CD4-positive, alpha-beta T cell treated with Interleukin-15 for 1 hour (primary cell): ENCODE measurements at places on chromosomes 2 and 18.

- no peak for DNase-seq
Observed at GRCh38 chr18:74252039-74252395, 39.7 kb downstream of the CYB5A start.

GRCh38 chr18:56076723-56077122 lies 488.7 kb upstream of the TCF4 start:
- no peak for DNase-seq

GRCh38 chr18:3727274-3727673 lies 277.3 kb downstream of the TGIF1 start:
- DNase-seq = no peak

GRCh38 chr2:5561006-5561405 lies 131.2 kb upstream of the SOX11 start:
- DNase-seq = no peak

- DNase-seq = no peak
Observed at GRCh38 chr2:43326101-43326825, 99.9 kb upstream of the ZFP36L2 start.

GRCh38 chr2:166091439-166091838 lies 36.4 kb downstream of the SCN1A start:
- no peak for DNase-seq

GRCh38 chr2:33500177-33500576 lies 23.7 kb downstream of the RASGRP3 start:
- DNase-seq = no peak

- no peak for DNase-seq
Observed at GRCh38 chr2:52510432-52510831, 1257.2 kb upstream of the CHAC2 start.

DNA sequence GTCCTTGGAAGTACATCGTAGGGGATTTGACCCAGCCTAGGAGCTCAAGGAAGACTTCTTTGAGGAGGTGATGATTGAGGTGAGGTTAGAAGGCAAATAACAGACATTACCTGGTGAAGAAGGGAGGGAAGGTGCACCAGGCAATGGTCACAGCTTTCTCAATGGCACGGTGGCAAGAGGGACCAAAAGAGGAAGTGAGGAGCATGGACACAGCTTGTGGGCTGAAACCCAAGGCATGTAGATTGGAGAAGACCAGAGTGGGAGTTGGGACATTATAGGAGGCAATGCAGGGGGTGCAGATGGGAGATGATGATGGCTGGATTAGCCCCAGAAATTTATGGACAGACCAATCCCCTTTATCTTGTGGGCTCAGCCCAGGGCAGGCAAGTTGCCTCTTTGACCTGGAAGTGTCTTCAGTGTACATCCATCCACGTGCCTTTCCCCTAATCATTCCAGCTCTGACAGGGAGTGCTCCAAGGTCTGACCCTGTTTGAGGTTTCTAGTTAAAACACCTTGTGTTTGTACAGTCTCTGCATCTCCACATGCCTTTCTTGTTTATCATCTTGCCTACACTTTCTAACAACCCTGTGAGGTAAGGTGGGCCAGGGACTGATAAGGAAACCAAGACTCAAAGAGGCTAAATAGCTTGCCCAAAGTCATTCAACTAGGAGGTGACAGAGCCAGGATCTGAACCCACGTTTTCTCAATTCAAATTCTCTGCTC lies 59.1 kb downstream of the NRP2 start:
- no peak for DNase-seq

DNA sequence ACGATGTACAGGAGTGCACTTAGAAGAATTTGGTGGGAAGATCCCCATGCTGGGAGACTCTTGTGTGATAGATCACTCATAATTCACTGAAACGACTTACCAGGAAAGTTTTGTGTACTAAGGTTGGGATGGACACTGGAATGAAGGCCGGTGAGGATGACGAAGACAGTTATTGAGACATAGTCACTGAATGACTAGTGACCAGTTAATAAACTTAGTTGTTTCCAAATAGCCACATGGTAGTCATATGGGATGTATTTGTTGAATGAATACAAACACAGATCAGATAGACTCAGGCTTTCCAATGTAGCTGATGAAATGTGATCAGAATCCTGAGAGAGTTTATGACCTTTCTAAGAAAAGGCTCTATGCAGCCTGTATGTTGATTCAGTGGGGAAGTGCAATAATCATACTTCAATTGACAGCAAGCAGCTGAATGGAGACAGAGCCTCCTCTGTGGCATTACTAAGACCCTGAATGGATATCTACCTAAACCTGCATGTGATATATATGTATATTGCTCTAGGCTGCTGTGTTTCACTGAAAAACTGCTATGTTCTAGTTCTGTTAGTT lies 20.4 kb downstream of the GDF7 start:
- DNase-seq = no peak

DNA sequence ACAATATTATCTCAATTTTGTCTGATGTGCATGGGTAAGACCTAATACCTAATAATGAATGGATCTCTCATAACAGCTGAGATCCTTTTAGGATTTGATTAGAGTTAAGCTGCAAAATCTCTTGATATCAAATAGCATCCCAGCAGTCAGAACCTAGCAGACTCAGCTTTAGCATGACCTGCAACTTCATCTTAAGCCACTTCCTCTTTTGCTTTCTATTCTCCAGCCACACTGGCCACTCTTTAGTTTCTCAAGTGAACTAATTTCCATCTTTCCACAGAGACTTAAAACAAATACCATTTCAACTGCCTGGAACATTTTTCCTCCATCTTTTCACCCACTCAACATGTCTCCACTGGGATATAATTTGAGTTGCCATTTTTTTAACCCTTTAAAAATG lies 1251.6 kb upstream of the ZEB2 start:
- DNase-seq = no peak

GRCh38 chr2:101306410-101306809 lies 2.1 kb downstream of the RNF149 start:
- DNase-seq = no peak

DNA sequence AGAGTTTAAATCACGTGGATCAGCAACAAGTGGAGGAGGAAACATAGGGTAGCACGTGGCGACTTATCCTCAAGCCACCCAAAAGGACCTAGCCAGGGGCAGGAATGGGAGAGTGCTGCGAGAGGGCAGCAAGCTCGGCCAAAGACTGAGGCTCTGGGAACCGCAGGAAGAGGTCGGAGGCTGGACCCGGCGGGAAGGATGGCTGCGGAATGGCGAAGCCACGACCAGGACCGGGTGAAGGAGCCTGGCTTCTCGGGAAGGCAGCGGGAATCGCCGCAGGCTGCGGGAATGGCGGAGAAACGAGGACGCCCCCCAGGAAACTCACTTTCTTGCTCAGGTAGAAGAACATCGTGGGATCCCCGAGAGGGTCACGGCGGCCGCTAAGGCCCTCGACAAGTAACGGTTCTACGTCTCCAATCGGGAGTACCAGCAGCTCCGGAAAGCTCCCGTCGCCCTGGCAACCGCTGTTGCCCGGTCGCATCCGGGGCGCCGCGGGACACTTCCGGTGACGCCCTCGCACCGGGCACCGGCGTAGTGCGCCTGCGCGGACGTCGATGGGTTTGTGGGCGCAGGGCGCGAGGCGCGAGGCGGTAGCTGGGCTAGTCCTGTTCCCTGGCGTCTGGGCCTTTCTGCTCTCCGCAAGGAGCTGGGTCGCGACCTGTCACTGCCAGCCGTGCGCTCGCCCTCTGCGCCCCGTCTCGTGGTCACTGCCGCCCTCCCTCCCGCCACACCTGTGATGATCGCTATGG lies at the start of gene WDR35:
WDR35 (minus strand) TSS at position 439 of the 749 bp plus-strand sequence; CDS start at position 349, 90 bp downstream.
- peak; percentile 92 for DNase-seq

DNA sequence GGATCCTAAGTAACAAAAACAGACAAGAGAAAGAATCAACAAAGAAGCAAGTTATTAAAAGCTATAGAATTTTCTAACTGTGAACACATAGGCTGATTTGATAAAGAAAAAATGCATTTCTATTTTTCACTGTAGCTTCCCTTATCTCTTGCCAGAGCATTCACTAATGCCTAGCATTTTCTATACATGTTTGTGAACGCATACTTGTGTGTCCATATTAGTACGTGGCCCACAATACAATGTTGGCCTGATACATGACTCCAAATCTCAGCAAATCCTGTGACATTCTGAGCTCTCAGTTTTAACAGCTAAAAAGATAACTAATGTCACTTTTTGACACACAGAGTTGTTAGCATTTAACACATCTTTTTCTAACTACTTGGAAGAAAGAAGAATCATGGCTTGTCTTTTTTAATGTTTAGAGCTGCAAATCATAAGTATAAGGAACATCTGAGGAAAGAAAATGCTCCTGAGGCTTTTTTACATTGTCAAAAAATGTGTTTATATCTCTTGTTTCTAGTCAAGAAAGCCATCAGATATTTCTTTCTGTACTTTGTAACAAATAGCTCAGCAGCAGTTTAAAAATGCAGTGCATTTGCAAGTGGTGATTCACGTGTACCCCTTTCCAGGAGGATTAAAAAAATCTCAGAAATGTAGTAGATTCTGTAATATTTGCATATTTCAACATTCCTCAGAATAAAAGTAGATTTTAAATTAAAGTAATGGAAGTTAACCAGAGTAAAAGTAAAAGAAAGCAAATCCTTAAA lies 1646.8 kb upstream of the TMEFF2 start:
- DNase-seq = no peak

DNA sequence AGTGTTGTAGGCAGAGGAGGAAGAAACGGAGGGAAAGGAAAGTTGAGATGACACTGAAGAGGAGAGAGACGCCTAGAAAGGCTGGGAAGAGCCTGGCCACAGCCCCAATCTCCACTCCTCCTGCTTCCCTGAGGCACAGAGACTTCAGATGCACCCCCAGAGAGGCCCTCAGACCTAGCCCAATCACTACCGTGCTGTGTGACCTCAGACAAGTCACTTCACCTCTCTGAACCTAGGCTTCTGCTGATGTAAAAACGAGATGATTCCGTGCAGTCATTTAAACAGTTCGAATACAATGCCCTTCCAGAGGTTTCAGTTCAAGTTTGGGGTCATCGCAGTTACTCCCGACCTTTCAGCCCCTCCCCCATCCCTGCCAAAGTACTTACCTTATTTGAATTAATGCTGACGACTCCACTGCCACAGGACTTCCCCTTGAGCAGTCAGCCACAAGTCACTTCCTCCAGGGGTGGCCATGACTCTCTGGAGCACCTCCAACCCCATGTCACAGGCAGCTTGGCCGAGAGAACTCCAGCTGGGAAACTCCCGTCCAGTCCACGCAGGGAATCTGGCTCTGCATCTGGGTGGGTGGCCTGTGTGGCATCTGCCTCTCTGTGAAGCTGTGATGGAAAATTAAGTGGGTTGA lies 105.2 kb upstream of the ID2 start:
- DNase-seq = peak; percentile 74

GRCh38 chr18:13136056-13136903 lies 82.3 kb upstream of the LDLRAD4 start:
- peak; percentile 47 for DNase-seq

GRCh38 chr2:46978723-46979122 lies 63.1 kb upstream of the MCFD2 start:
- peak; percentile 45 for DNase-seq

GRCh38 chr18:8686611-8687010 lies 18.7 kb upstream of the MTCL1 start:
- DNase-seq = no peak

DNA sequence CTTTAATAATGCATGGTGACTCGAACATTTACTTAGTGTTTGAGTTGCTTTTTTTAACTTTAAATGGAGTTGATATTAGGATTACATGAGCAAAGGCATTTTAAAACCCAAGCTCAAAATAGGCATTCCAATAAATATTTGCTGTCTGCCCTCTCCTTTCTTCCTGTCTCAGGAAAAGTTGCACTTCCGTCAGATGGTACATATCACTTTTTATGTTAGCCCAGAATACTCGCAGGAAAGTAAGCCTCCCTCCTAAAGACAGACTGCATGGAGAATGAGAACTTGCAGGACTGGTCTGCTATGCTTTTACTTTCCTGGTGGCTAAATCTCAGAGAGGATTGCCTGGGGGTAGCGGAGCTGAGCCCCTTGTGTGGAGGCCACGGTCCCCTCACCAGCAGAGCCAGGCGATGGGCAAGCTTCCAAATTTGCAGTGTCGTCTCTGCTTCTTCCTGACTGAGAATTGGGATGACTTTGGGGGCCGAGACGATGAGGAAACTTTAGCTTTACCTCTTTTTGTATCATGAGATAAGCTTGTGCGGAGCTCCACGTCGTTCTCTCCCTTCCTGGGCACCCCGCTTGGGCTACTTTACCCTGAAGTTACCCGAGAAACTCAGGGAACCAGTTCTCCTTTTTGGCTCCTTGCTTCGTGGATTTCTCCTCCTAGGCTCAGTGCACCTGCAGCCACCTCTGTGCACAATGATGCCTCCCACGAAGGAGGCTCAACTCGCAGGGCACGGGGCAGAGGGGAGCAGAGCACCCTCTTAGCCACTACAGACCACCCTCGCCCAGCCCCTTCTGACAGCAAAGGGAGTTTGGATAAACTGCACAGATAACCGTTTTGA lies 223.3 kb downstream of the SH3RF3 start:
- no peak for DNase-seq

DNA sequence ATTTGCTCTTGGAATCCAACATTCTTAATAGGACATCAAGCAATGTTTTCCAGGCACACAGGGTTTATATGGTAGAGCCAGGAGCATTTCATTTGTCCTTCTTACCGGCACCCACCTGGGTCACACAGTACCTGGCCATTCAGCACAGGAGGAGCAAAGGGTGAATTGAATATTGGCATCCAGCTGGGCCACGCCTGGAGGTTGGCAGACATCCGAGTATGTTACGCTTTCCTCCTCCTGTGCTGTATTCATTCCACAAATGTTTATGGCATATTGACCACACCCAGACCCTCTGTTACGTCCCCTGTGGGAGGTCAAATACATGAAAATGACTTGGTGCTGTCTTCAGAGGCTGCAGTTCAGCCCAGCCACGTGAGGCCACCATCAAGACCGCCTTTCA lies 206.2 kb downstream of the RTP5 start:
- DNase-seq = no peak

DNA sequence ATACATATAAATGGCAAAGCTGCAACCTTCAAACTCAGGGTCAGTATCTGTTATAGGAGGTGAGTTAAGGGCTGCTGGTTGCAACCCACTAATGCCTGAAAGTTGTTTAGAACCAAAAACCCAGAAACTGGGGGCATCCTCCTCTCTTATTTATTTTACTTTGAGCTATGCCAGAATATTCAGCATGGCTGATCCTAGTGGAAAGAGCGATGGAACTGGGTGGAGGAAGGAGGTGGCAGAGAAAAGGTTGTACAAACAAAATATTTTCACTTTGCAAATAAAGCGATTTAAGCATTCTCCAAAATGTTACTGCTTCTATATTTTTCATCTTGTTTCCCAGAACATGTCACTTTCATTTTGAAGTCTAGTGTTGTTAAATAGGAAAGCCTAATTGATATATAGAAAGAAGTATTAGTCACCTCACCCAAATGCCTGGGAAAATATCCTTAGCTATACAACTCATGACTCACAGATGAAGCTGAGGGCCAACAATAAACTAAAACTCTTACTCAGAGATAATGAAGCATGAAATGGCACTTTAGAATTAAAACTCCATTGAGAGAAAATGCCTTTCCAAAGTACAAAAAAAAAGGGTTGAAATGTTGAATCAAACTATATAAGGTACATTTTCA lies 251.4 kb upstream of the UBE2E3 start:
- DNase-seq = no peak

DNA sequence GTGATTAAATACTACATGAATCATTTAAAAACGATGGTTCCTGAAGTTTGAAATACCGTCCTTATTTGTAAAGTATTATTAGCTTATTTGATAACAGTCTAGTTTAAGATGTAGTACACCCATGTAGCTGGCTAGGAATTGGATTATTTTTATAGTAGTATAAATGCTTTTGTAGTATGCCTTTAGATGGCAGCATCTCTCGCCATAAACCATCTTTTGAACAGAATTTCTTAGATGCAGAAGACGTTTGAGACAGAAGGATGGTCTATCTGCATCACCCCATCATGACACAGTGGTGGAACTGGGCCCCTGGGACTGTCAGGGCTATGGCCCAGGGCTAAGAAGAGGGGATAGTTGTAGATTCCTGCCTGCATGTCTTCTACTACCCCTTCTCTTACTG lies 152.7 kb downstream of the WDSUB1 start:
- DNase-seq = no peak
